Right renal pelvis (tissue), 4 donors: ENCODE measurements at places on chromosomes 11 and 22. TPM values are rescaled to one million over a fixed set of nuclear protein-coding genes. Genes with fewer than 3 reads are reported as not detected.

NXPE4 gene
- not detected for polyA plus RNA-seq

TMEM225 gene
- not detected for polyA plus RNA-seq

CCDC88B gene
- polyA plus RNA-seq, result 2.9 TPM

OSBP gene
- polyA plus RNA-seq, result 61.1 TPM

- no peak for DNase-seq
Observed at GRCh38 chr11:8739309-8739793, 56.8 kb downstream of the RPL27A start.

DNA sequence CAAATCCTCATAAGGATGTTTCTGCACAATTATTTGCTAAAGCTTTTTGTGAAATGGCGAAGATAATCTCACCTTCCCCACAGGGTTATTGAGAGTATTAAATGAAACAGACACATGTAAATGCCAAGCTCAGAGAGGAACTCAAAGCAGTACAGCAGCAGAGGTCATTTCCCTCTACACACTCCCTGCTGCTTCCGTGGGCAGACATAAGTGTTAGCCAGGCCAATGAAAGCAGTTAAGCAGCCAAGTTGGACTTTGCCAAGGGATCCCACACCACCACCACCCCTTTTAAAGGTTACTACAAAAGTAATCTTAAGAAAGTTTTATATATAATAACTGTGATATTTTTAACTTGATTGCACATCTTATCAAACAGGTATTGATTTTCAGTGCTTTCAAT lies 4.0 kb upstream of the FAM111A start:
- no peak for DNase-seq

GRCh38 chr11:114025329-114025907 lies 34.1 kb upstream of the ZBTB16 start:
- DNase-seq, result no peak

DNA sequence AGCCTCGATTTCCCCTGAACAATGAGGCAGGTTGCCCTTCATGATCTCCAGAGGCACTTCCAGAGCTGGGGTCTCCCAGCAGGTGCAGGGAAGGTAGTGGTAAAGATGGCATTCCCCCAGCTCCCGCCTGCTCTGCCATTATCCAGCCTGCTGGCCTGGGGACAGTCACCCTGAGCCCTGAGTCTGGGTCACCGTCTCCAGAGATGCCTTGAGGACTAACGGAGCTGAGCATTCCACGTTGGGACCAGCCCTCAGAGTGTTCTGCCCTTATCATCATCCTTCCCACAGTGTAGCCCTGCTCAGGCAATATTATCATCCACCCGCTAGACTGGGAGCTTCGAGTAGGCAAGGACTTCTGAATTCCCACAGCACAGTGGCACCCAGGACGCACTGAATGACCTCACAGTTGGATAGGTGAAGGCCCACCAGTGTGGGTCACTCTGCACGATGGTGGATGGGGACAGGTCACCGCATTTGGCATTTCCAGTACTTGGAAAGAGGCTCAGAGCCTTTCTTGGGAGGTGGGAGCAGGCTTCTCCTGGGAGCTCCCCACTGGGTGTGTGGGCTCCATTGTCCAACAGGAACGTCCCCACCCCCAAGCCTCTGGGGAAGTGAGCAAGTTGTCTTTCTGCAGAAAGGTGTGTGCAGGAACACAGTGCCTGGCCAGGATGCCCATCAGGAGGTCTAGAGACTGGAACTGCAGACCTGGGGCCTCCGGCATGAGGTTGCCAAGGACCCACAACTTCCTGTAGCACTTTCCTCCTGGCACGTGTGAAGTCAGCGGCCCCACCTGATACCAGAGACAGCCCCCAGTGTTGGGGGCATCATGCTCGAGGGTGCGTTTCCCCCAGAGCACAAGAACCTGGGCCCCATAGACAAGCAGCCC lies 51.4 kb upstream of the WNT7B start:
- no peak for DNase-seq

GRCh38 chr22:32336121-32336603 lies 21.5 kb upstream of the RFPL3 start:
- DNase-seq, result no peak

GRCh38 chr22:28375761-28376534 lies 303.7 kb downstream of the TTC28 start:
- no peak for DNase-seq

- no peak for DNase-seq
Observed at GRCh38 chr22:22408731-22409696, 99.5 kb downstream of the ZNF280B start.

GRCh38 chr11:21933095-21933494 lies 259.8 kb upstream of the ANO5 start:
- DNase-seq, result no peak
